ENCODE measurements at places on chromosomes 6 and 20.

DNA sequence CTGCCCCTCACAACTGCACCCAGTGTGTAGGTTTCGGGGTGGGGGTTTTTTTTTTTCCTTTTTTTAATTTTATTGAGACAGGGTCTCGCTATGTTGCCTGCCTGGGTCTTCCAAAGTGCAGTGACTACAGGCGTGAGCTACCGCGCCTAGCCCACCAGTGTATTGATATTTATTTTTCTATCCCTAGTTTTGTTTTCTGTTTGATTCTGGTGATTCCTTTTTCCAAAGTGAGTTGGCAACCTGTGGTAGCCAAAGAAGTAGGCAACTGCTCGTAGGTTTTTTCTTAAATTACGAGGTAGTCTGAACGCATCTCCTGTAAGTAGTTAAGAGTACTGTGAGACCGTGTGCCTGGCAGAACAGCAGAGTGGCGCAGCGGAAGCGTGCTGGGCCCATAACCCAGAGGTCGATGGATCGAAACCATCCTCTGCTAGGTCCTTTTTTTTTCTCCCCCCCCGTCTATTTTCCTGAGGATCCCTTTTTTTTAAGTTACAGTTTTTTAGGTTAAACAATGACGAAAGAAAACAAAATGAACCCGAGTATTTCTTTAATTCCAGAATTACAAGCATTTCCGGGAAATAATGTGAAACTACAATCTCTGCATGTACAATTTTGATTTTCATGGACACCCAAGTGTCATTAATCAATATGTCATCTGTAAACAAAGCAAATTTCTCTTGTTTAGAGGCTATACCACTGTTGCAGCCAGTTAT is 78.7 kb upstream of the BTN3A2 start:
- peak; percentile 44 for DNase-seq

DNA sequence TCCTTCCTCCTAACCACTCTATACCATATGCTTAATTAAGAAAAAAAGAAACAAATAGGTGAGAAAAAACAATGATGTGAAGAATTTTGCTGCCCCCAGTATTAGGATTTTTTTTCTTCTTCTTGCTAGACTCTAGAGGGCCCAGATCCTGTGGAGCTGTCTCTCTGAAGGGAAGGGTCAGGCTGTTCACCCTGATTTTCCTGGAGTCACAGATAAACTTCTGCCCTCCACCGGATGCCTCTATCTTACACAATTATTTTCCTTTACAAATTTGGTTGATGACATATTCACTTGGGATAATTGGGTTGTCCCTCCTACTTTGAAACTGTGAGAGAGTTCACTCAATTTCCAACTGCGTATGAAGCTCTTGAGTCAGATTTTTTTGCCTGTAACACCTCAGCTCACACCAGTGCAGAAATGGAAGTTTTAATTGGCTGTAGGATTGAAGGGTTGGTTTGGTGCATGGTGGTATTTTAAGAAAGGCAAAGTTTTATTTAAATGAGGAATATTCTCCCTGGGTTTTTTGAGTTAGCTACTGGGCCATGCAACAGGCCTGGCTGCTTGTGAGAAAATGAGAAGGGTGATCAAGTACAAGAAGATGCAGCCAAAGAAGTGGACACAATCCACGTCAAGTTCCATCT is 73.7 kb upstream of the ESR1 start:
- DNase-seq = no peak

- DNase-seq = no peak
These were observed 116.6 kb downstream of the FOXO3 start for GRCh38 chr6:108677357-108677756.

- no peak for DNase-seq
These were observed 11.9 kb downstream of the GPX5 start for GRCh38 chr6:28537509-28538140.

GRCh38 chr6:133568970-133569889 is 319.7 kb upstream of the TCF21 start:
- DNase-seq = no peak

- no peak for DNase-seq
These were observed 21.4 kb upstream of the AKIRIN2 start for GRCh38 chr6:87723170-87724078.

- peak; percentile 68 for DNase-seq
These were observed 572 bp downstream of the SLC2A4RG start for GRCh38 chr20:63740070-63740626.

DNA sequence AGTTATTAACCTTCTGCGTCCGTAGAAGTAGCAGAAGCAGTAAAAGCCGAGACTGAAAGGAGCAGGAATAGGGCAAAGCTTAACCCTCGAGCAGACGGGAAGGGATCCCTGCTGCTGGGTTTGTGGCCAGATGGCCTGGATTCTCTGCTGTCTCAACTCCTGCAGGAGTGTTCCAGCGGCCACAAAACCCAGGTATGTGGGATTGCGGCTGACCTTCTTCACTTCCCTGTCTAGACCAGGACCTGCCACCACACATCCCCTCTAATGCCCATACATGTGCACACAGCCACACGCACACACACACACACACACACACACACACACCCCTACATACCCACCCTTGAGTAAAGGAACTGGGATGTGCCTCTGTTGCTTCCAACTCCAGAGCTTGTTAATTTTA is 33.1 kb upstream of the TNFRSF21 start:
- no peak for DNase-seq

DNA sequence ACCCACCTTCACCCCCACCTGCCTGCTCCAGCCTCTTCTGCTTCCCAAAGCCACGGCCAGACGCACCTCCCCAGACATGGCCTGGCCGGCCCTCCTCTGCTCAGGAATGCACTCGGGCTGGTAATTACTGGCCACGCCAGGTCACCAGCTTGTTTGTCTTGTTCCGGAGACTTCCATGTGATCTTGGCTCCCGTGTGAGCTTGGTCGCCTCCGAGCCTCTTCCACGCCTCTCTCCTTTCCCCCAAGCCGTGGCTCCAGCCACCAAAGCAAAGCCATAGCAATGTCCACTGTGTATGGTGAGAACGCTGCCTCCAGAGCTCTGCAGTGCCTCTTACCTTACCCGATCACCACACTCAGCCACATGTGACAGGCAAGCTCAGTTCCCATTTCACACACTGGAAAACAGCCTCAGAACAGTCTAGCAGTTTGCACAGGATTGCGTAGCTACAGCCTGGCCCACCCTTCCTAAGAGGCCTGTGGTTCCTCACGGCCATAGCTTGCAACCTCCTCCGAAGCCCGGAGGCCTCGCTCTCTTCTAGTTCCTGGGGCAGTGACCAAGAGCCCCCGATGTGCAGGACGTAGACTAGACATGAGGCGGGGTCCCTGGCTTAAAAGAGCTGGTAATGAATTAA is 48.1 kb upstream of the AFDN start:
- DNase-seq = no peak

DNA sequence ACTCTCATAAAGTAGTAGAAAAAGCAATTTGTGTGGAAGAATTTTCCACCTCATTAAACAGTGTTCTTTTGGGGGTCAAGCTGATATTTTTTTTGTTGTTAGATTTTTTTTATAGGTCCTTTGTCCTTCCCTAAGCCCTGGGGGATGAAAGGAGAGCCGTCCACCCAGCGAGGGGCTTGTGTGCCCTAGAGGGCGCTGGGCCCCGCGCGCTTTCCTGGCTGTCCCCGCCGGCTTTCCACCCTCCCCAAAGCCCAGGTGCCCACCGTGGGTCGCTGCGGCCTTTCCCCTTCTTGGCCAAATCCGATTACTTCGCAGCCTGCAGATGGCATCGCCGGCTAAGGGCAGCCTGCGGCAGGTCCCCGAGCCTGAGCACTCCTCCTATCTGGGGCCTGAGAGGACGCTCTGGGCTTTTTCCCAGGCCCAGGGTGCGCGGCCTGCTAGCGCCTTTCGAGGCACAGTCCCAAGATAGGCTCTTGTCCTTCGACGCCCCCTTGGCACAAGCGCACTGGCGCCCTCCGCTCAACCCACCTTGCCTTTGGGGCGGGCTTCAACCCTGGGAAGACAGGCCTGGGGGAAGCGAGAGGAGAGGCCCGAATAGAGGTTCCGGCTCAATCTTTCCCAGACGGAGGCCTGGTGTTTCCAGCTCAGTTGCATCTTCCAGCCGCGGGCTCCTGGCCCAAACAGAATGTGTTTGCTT is 33.6 kb downstream of the TFAP2A start:
- no peak for DNase-seq

- no peak for DNase-seq
These were observed 3.0 kb upstream of the VEGFA start for GRCh38 chr6:43766964-43767461.

- DNase-seq = no peak
These were observed 116.5 kb upstream of the MAP3K7 start for GRCh38 chr6:90703336-90703735.

- DNase-seq = no peak
These were observed 329.0 kb upstream of the NRSN1 start for GRCh38 chr6:23797041-23797440.

DNA sequence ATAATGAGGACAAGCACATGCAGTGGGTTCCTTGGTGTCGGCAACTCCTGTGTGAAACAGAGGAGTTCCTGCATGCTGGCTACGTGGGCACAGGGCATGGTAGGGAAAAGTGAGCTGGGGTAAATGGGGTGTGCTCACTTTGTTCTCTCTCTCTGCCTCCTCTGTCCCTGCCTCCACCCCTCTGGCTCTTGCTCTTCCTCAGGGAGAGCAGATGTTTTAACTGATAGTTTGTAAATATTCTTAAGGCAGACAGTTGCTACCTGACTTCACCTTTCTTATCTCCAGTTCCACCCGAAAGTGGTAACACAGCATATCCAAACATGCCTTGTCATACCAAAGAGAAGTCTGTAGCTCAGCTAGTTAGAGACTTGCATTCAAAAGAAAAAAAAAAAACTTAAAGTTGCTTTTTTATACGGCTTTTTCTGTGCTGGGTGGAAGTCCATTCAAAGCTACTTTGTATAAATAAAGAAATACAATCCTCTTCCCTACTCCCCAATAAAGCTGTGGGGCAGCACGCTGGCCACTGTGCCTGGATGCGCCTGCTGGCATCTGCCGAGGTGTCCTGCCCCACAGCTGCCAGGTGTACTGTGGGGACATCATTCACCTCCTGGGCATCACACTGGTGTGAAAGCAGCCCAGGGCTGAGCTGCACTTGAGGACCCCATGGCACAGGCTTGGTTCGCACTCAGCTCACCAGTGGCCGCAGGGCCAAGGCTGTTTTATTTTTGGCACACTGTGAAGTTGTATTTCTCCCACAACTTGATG is 93.6 kb downstream of the FOXC1 start:
- DNase-seq = no peak

DNA sequence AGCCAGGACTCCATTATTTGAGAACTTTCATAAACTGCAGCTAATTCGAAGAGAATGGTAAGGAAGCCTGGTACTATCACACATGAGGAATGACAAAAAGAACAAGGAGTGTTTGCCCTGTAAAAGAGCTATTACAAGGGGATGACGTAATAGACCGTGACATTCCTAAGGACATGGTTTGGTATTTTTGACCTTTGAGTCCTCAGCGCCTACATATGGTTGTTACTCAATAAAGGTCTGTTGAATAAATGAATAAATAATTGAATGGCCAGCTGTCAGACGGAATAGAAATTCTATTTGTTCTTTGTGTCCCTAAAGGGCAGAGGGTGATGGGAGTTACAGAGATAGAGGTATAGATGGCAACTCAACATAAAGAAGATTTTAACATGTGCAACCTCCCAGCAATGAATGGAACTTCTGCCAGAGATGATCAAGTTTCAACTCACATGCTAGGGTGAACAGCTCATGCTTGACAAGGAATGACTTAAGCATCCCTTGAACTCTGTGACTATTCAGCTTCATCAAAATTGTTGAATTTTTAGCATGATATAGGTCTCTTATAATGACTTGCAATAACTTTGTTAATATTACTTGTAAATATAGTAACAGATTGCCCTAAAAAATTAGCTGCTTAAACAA is 115.4 kb downstream of the TENT5A start:
- DNase-seq = no peak

GRCh38 chr6:35214869-35215664 is 1.3 kb downstream of the SCUBE3 start:
- DNase-seq = no peak

- no peak for DNase-seq
These were observed 1355.0 kb upstream of the MAP3K7 start for GRCh38 chr6:91941838-91942237.

- DNase-seq = no peak
These were observed 191.6 kb upstream of the THBS2 start for GRCh38 chr6:169445227-169445626.

- no peak for DNase-seq
These were observed 6.7 kb downstream of the OPN5 start for GRCh38 chr6:47788498-47788884.

- no peak for DNase-seq
These were observed 3.2 kb downstream of the DEF6 start for GRCh38 chr6:35300848-35301247.

Measured in T-helper 17 cell (primary cell).